ENCODE measurements at places on chromosomes 5 and 9.

- DNase-seq, result no peak
Measured at GRCh38 chr9:103203172-103203571, 208.0 kb downstream of the CYLC2 start.

DNA sequence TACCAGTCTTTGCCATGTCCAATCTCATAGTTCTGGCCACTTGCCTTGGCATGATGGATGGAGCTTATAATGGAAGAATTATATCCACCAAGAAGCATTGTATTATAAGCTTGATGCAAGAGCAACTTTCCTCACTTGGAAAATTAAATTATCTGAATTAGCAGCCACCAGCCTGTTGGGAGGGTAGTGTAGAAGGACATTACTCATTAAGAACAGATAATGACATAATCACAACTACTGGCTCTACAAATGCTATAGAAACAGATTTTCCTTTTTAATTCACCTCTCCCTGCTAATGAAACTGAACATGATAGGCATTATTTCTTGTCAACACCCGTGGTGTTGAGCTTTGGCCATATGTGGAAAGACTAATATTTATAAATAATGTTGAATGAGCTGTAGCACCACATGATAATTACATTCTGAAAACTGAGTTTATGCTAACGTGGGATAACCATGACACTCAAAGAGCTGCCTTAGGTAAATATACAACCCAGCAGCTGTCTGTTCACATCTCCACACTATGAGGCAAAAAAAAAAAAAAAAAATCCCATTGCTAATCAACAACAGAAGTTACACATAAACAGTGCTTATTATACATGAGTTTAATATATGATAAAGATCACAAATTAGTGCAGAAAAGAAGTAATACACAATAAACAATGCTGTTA is 48.1 kb upstream of the NR4A3 start:
- no peak for DNase-seq

- DNase-seq, result no peak
Measured at GRCh38 chr5:80871541-80871961, 88.6 kb upstream of the RASGRF2 start.

- DNase-seq, result no peak
Measured at GRCh38 chr5:98989727-98990126, 60.9 kb upstream of the CHD1 start.

DNA sequence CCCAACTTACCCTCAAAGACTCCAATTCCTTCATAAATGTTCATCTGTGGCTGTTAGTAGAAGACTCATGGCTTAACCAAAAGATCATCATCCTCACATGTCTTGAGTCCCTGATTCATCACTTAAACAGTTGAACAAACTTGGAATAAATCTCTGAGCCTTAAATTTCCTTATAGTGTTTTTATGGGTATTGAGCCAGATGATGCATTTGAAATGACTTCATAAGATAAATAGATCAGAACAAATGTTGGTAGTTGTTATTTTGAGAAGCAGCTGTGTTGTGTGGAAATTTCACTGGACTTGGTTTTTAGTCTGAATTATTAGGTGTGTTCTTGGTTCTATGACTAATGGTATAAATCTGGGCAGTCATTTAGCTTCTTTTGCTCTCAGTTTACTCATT is 236.2 kb downstream of the NNT start:
- peak; percentile 62 for DNase-seq

- DNase-seq, result no peak
Measured at GRCh38 chr5:177428574-177429217, 2.2 kb downstream of the GRK6 start.

GRCh38 chr9:71549023-71549422 is 219.3 kb downstream of the CEMIP2 start:
- DNase-seq, result no peak

- DNase-seq, result no peak
Measured at GRCh38 chr9:250039-250438, 35.4 kb downstream of the DOCK8 start.

DNA sequence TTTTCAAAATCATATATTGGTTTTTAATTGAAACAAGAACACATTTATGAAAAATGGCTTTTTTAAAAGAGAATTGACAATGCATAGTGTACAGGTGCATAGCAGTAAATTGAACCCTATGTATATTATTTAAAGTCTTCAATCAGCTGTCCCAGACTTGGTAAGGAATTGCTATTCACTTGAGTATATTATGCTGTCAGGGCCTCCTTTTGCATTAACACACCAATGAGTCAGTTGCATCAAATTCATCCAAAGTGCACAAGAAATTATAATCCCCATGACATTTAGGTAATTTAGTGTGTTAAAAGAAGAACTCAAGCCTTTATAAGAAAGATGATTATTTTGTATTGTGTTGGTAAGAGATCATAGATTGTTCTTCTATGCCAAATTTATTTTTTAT is 748.8 kb upstream of the RIOK2 start:
- no peak for DNase-seq

DNA sequence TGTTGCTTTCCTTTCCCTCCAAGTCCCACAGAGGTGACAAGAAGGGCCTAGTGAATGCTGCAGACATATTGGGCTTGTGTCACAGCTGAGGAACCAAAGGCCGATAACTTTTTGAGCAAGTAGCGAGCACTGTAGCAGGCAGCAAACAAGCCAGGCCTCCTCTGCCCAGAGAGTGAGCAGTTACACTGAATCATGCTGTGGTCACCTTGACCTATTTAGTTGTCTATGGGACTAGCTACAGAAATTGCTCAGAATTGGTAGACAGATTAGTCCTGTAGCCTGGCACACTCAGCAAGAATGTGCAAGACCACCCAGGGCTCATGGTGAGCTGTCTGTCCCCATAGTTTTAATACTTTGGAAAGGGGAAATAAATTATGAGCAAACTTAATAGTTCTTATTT is 25.2 kb downstream of the ZCCHC9 start:
- no peak for DNase-seq

- DNase-seq, result no peak
Measured at GRCh38 chr5:96123418-96123817, 161.8 kb upstream of the ELL2 start.

DNA sequence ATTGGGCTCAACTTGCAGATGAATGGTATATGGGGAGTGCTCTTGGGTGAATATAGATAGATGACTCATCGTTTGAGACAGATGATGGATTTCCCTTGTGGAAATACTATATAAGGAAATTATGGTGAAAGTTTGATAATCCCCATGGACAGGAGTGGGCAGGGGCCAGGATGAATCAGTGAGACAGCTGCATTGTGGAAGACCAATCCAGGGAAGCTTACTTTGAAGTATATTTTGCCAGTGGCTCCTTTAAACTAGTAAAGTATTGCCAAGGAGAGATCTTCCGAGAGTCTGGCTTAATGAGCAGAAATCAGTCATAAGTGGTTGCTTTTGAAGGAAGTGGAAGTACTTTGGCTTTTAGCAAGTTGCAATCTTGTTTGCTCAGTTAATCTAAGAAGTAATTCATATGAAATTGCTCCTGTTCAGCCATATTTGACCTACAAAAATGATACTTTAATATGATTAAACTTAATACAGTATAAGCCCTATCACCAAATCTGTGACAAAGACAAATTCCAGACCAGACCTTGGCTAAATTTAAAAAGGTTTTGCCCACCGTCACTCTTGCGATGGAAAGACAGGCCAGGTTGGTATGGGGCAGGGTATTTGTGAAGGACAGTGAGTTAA is 9.3 kb upstream of the TNC start:
- no peak for DNase-seq

- no peak for DNase-seq
Measured at GRCh38 chr5:132056610-132057497, 3.6 kb upstream of the IL3 start.

DNA sequence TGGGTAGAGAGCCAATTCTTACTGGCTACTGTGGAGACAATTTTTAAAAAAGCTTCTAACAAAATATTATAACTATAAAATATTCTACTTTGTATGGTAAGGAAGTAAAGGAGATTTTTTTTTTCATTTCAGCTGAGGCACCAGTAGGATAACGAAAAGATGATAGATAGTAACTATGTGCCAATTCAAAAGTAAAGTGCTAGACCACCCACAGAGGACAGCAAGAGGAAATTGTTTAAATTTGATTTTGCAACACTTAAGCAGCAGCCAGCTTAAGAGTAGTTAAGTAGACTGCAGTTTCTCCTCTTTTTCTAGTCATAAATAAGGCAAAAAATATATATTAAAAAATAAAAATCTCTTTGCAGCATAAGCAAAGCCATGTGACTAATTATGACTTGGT is 1539.3 kb upstream of the ACO1 start:
- DNase-seq, result no peak

DNA sequence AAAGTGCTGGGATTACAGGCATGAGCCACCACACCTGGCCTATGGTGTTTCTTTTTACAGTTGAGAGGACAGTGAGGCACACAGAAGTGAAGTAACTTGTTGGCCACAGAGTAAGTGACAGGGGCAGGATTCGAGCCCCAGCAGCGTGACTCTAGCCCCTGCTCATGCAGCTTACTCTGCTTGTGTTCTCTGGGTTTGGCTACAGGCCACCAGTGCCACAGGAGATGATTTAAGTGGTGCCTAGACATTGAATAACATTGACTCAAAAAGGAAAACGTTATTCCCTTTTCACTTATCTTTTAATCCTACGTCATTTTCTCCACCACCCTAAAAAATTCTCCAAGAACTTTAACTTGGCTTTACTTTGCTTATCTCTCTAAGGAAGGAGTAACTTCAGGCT is 61.4 kb downstream of the SNX24 start:
- no peak for DNase-seq

GRCh38 chr5:139243425-139243970 is 45.3 kb upstream of the SIL1 start:
- no peak for DNase-seq

DNA sequence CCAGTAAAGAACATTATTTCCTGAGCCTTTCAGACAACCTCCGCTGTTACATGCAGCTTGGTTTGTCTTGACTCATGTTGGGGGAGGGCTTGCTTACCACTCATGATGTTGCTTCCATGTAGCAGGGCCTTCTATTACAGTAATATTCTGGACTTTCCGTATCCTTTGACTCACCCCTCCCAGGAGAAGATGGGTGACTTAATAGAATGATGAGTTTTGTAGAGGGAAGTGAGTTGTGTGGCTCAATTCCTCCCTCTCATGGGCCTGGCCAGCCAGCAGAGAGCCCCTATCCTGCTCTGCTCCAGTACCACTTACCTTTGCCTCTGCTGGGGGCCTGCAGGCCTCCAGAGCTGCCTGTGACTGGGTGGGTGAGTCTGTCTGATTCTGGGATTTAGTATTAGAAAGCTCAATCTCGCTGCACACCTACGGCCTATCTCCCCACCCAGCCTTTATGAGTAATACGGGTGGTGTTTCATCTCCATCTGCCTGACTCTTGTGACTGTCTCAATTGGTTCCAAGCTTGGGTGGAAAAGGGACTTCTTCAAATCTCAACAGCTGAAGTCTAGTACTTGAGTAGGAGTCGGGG is 52.6 kb upstream of the KLF9 start:
- no peak for DNase-seq

- no peak for DNase-seq
Measured at GRCh38 chr9:5631026-5631425, 2.1 kb downstream of the RIC1 start.

DNA sequence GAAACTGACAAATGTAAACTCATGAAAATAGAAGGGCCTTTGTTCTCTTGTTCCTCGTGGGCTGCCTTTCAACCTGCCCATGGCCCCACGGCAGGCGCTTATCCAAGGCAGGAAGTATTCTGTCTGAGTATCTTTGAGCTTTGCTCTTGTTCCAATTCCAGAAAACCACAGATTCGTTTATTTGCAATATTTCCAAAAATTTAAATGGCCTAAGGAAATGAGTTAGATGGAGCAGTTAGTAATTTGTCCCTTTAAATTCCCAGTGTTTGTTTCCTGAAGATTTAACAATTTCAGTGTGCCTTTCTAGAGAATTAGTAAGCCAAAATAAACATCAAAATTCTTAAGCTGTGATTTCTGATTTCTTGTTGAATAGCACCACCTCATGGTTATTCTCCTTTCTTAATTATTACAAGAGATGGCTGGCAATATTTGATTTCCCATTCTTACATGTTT is 299.4 kb upstream of the RASA1 start:
- DNase-seq, result peak; percentile 45

DNA sequence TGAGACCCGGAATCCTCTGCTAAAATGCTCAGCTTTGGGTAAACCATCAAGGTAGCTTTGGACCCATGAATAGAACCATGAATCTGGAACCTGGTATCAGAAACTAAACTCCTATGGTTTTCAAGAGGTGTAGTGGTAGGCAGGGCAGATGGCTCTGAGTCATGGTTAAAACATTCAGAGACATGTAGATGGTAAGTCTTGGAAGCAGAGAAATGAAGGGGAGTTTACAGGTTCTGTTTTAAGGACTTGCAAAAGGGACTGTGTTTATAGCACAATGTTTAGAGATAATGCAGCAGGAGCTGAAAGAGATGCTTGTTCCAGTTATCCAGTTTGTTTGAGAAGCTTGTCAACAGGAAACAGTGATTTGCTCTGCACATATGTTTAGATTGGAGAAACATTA is 36.0 kb upstream of the FBN2 start:
- DNase-seq, result no peak

DNA sequence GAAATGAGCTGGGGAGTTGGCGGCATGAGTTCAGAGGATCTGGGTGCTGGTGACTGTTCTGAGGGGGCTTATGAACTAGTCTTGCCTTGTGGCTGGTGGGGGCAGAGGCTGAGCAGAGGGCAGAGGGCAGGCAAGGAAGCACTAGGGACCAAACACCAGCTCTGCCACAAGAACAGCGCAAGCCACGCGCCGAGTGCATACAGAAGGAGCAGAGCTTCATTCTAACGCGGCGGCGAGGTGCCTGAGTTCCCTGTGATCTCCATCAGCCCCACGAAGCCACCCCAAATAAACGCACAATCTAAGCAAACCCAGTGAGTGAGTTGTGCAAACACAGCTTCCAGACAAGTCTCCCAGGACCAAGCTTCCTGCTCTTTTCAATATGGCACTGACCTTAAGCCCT is 110.6 kb upstream of the ALDH1B1 start:
- DNase-seq, result no peak

- no peak for DNase-seq
Measured at GRCh38 chr9:7121055-7121454, 363.3 kb downstream of the KDM4C start.

DNA sequence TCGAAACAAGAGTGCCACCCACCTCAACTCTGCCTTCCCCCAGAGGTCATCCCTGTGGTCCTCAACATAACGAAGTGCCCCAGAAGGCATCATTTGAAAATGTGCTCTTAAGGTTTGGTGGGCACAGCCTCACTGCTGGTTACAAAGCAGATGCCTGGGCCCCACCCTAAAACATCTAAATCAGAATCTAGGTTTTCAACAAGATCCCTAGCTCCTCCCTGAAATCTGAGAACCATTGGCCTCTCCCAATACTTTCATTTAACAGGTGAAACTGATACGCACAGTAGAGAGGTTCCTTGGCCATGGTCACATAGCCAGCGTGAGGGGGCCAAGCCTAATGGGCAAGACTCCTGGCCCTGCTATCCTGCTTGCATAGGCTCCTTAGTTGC is 376.2 kb upstream of the CLINT1 start:
- no peak for DNase-seq

All from LoVo (cell line).